ENCODE measurements at places on chromosomes 5 and 9.
A peak's percentile ranks its signal among the peaks of the same experiment; 100 is the strongest.

GRCh38 chr9:22108581-22109370, 99.7 kb upstream of the CDKN2B start:
- DNase-seq = no peak

- no peak for DNase-seq
These were observed 144.9 kb upstream of the CD180 start for GRCh38 chr5:67341478-67341877.

DNA sequence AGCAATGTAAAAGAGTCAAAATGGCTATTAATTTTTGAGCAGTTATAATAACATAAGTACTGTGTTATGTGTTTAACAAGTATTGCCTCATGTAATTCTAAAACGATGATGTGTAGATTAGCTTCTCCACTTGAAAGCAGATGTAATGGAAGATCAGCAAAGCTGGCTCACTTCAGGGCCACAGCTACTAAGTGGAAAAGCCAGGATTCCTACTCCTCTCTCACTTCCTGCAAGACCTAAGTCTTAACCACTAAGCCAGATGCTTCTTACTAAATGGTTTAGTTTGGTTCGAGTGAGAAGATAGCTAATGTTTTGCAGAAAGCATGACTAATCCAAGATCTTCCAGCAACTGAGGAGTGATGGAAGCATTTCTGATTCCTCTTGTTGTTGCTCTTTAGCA, 15.7 kb upstream of the TNC start:
- no peak for DNase-seq

GRCh38 chr9:129478961-129479630, 141.8 kb downstream of the C9orf50 start:
- no peak for DNase-seq

DNA sequence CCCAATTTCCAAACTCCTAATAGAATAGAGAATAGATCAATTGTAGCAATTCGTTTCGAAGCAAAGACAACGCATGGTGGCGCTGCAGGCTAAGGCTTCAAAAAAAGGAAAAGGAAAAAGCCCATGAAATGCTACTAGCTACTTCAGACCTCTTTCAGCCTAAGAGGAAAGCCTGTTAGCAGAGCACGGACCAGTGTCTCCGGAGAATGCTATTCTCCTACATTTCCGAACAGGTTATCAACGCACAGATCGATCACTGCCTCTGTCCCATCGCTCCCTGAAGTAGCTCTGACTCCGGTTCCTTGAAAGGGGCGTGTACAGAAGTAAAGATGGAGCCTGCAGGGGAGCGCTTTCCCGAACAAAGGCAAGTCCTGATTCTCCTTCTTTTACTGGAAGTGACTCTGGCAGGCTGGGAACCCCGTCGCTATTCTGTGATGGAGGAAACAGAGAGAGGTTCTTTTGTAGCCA, at the start of gene PCDHB15:
Gene PCDHB15, plus strand, starts transcription at position 146 of the 468 bp plus-strand sequence. Its CDS starts 184 bp downstream, at position 330.
- DNase-seq = no peak

- DNase-seq = no peak
These were observed 94.1 kb upstream of the ADAMTS2 start for GRCh38 chr5:179439181-179439985.

DNA sequence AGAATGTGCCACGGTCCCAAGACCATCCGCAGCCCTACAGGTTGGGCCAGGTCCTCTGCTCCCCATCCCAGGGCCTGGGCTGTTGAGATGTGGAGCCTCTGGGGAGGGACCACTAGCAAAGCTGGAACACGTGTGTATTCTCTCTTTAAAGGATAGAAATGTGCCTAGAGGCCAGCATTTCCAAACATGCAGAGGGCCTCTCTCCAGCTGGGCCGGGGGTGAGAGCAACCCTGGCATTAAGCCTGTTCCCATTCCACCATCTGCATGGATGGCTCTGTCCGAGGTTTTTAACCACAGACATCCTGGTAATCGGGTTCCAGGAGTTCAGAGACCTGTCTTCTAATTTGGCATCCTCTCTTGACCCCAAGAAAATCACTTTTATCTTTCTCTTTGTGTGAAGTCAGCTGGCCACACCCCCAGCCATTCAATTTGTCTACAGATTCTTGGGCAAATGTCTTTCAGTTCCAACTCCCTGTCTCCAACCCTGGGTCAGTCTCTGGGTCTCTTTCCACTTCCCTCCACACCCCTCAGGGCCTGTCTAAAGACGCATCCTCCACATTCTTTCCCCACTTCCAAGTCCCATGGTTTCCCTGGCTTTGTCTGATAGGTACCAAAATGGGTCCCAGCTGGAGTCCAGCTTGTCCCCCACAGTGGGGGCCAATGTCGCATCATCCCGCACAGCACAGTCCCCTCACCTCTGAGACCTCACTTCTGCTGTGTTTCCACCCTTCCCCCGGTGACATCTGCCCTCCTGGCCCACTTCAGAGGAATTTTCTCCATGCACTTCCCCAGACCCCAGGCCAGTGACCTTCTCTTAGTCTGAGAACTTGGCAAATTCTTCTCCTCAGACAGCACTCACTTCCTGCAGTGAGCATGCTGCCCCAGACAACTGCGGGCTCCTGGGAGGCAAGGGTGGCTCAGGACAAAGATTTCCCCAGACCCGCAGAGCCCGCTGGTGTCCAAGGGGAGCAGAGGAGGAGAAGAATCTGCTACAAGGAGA, 56.8 kb downstream of the PTPDC1 start:
- no peak for DNase-seq

DNA sequence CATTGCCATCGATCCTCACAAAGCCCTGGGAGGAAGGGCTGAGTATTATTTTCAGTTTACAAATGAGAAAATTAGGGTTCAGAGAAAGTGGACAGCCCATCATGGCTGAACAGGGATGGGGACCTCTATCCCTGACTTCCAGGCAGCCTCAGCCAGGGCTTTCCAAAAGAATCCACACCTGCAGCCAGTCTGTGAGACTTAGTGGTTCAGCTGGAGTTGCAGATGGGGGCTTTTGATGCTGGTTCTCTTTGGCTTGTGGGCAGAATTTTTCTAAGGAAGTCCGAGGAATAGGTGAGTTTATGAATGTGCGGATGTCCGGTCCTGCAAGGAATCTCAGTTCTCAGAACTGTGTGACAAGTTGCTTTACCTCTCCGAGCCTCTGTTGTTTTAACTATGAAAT, 138.1 kb downstream of the RGS3 start:
- no peak for DNase-seq

DNA sequence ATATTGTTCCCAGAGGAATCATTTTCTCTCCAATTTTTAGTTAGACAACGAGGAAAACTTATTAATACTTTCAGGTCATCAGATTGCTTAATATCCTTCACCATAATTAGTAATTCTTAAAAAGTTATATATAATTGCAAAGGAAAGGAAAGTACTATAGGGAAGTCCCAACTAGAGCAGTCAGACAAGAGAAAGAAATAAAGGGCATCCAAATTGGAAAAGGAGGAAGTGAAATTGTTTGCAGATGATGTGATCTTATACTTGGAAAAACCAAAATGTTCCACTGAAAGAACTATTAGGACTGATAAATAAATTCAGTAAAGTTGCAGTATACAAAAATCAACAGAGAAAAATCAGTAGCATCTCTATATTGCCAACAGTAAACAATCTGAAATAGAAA, 223.5 kb upstream of the MEF2C start:
- no peak for DNase-seq

- no peak for DNase-seq
These were observed 1051.3 kb upstream of the DMAC1 start for GRCh38 chr9:8850914-8851313.

GRCh38 chr9:118961857-118962256, 407.4 kb downstream of the BRINP1 start:
- DNase-seq = peak; percentile 2

DNA sequence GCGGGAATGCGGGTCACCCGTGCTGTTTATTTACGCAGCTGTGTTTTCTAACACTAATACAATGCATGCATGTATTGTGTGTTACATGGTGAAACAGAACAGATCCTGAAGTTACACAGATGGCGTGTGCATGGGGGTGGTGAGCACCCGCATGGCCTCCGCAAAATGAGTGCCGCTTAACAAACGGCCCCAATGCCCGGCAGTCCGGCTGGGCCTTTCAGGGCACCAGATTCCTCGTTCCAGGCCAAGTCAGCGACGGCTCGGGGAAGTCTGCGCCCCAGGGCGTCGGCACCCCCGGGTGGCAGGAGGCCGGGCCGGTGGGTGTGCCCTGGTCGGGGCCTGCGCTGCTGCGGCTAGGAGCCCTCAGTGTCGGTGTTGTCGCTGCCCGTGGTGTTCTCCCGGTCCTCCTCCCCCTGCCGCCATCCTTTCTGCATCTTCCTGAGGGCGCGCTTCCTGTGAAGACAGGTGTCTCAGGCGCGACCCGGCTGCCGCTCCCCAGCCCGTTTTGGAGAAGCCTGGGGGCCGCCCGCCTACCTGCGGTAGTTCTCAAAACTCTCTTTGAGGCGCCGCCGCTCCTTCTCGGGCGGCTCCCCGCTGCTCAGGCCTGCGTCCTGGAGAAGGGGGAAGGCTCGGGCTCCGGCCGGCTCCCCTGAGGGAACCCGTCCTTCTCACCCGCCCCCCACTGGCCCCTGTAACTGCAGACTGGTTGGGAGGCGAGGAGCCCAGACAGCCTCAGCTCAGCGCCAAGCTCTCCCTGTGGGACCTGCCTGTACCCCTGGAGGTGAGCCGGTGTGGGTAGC, 605 bp upstream of the DNLZ start:
- DNase-seq = no peak
